ENCODE measurements at places on chromosomes 13 and 19. TPM values are rescaled to one million over a fixed set of nuclear protein-coding genes. Genes with fewer than 3 reads are reported as not detected.

BRME1 gene
- 14.4 TPM for total RNA-seq

DNA sequence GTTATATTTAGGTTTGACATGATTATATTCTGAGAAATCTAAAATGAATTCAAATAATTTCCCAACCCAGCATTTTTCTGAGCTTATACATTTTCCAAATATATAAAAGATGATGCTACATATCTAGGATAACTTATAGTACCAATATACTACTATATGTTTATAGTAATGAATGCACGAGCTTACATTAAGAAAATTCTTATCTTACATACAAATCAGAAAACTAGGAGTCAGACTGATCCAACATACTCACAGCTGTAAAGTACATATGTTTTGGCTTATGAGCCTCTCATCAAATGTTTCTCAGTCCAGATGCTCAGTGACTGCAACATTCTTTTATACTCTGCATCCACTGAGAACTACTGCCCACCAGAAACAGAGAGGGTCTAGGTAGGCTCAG is 491.3 kb upstream of the KLF12 start:
- DNase-seq, result no peak

GRCh38 chr13:110352735-110353134 is 45.7 kb downstream of the COL4A2 start:
- DNase-seq, result no peak

DNA sequence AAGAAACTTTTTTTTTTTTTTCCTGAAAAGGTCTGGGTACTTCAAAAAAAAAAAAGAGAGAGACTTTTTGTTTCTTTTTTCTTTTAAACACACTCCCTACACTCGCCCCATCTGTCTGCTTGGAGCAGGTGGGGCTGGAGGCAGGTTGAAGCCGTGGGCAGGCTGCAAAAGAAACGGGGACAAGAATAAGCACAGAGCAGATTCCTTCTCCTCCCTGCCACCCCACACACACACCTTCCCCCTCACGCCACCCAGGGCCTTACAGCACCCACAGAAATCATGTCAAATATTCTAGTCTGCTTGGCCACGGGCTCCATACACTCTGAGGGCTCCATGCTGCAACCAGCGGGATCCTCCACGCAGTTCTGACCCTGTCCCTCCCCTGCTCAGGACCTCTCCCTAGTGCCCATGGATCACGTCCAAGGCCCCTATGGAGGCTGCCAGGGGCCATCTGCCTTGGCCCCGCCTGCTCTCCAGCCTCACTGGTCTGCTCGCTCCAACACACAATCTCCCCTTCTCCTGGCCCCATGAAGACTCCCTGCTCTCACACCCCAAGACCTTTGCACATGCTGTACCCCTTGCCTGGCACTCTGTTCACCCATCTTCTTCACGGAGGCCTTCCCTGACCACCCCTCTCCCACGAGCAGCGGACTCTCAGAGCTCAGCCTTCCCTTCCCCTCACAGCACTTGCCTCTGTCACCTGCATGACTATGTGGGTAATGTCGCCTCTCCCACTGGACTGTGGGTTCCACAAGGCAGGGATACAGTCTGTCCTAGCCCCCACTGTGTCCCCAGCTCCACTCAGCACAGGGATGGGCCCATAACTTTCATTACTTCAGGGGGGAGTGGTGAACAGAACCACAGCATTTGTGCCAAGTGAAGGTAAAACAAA is 11.4 kb downstream of the AKT2 start:
- DNase-seq, result peak; percentile 1

RAB20 gene
- total RNA-seq, result 37.4 TPM

- DNase-seq, result no peak
Measured at GRCh38 chr19:50875795-50876422, 2.7 kb downstream of the KLK2 start.

CCNA1 gene
- 0.47 TPM for total RNA-seq
